ENCODE measurements at places on chromosomes 1 and 21.
A peak's percentile ranks its signal among the peaks of the same experiment; 100 is the strongest.

- H3K4me1 ChIP-seq: peaks cover 7% of the 10 kb centered on the region
- H3K27me3 ChIP-seq: no peaks in the 10 kb centered on the region
- DNase-seq: no peak
- H3K27ac ChIP-seq: no peak overlapping the region
- H3K4me3 ChIP-seq: no peak overlapping the region
Observed at GRCh38 chr1:208525417-208525816, 281.2 kb upstream of the PLXNA2 start.

DNA sequence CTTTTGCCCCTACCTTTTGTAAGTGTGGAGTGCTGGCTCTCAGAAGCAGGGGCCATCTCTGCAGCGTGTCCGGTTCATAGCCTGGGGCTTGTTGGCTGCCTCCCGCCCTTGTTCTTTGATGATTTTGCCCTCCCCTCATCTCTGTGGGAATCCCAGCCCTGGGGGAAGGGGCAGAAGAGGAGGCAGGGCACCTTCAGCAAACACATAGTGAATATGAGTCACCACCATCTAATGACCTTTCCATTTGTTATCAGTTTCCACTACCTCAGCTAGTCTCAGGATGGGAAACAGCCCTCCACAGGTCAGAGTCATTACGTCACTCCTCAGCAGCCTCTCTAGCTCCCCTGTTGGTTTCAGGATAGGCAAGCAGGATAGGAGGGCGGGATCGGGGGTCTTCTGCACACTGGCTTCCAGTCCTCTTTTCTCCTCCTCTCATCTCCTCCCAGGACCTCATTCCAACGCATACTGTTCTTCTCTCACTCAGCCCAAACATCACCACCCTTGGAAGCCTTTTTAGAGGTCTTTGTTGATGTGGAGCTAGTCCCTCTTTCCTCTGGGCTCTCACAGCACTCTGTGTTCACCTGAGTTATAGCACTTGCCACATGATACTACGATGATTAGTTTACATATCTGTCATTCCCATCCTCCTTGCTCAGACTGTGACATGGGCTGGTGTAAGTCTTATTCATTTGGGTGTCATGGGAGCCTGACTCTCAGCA lies 15.8 kb downstream of the GADD45A start:
- H3K27me3 ChIP-seq: no peaks in the 10 kb centered on the region
- no peaks in the 10 kb centered on the region for H3K36me3 ChIP-seq
- H3K4me3 ChIP-seq: no peak overlapping the region
- H3K4me1 ChIP-seq: no peaks in the 10 kb centered on the region
- DNase-seq: peak; percentile 26

DNA sequence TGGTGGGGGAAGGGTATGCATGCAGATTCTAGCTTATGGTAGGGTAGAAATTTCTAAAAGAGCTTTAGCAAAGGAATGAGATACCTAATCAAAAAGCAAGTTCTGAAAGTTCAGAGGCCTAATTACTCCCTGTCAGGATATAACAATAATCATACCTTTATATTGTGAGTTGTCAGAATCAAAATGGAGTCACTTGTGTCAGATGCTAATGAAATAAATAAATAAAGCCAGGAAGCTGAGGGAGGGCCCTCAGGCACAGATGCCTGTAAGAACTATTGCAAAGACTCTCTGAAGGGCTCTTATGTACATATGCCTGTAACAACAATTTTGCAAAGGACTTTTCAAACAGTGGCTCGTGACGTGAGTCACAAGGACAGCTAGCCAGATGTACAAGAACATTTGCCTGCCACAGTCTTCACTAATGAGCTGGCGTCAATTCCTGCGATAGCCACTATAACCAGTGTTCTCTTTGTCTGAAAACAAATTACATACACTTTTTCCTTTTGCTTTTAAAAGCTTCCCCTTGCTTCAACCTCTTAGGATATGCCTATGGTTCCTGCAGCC lies 27.4 kb upstream of the DNASE2B start:
- no peak overlapping the region for H3K4me3 ChIP-seq
- no peak for DNase-seq
- no peaks in the 10 kb centered on the region for H3K27me3 ChIP-seq
- H3K4me1 ChIP-seq: no peaks in the 10 kb centered on the region
- H3K36me3 ChIP-seq: no peaks in the 10 kb centered on the region

- peaks cover 4% of the 10 kb centered on the region for H3K36me3 ChIP-seq
- DNase-seq: no peak
- H3K27ac ChIP-seq: no peak overlapping the region
- no peaks in the 10 kb centered on the region for H3K27me3 ChIP-seq
- peaks cover 11% of the 10 kb centered on the region for H3K4me1 ChIP-seq
Observed at GRCh38 chr1:93640656-93641440, 40.8 kb downstream of the BCAR3 start.

- no peak overlapping the region for H3K4me3 ChIP-seq
- no peaks in the 10 kb centered on the region for H3K36me3 ChIP-seq
- no peak for DNase-seq
- H3K27me3 ChIP-seq: no peaks in the 10 kb centered on the region
- no peak overlapping the region for H3K27ac ChIP-seq
- H3K4me1 ChIP-seq: peaks cover 6% of the 10 kb centered on the region
Observed at GRCh38 chr1:167905671-167906070, 8.3 kb downstream of the ADCY10 start.

DNA sequence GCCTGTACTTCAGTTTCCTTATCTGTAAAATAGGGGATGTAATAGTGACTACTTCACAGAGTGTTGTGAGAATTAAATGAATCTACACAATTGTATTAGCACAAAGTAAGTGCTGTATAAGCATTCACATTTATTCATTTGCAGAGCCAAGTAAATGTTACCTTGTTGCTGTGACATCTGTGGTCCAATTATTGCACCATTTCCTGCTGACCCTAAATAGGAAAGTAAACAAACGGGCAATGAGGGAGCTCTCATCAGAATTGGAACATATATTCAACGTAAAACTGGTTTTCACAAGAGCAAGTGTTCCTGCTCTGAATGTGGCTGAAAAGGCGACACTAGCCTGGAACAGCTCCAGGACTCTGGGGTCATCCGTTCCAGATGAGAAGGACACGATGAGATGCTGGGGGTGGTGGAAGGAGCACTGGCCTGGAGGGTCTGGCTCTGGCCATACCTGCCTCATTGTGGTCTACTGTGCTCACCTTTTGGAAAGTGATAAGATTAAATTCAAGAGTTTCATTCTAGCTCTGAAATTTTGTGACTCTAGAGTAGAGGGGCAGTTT lies 34.5 kb downstream of the PROX1 start:
- no peak overlapping the region for H3K27ac ChIP-seq
- DNase-seq: no peak
- H3K36me3 ChIP-seq: peaks cover 4% of the 10 kb centered on the region
- no peaks in the 10 kb centered on the region for H3K27me3 ChIP-seq
- H3K4me1 ChIP-seq: peaks cover 30% of the 10 kb centered on the region
- H3K4me3 ChIP-seq: no peak overlapping the region

- H3K27ac ChIP-seq: no peak overlapping the region
- no peaks in the 10 kb centered on the region for H3K36me3 ChIP-seq
- DNase-seq: no peak
- H3K27me3 ChIP-seq: no peaks in the 10 kb centered on the region
Observed at GRCh38 chr1:46569116-46569515, 17.7 kb upstream of the KNCN start.

DNA sequence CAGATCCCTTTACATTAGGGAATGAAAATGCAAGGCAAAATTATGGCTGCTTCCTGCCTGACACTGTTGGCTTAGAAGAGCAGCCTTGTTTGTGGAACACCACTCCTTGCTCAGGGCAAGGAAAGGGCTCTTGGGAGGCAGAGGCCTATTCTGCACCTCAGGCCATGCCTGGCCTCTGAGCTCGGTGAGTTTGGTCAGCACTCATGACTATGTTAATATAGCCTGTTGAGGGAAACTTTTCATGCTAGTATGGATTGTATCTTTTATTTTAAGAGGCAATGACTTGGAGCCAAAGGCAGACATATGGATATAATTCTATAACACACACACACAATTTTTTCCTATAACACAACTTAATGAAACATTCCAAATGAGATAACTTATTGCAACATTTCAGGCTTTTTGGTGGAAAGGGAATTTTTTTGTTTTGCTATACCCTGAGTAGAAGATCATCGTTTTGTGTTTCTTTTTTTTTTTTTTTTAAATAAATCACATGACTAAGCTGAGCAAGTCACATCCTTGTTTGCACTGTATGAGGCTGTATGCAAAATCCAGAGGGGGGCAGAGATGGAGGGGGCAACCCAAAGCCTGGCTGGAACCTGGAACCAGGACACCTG lies 5.6 kb upstream of the YRDC start:
- H3K27me3 ChIP-seq: no peaks in the 10 kb centered on the region
- H3K36me3 ChIP-seq: peaks cover 69% of the 10 kb centered on the region
- H3K4me3 ChIP-seq: no peak overlapping the region

- no peak for DNase-seq
Observed at GRCh38 chr1:183791319-183791718, 13.6 kb upstream of the RGL1 start.

DNA sequence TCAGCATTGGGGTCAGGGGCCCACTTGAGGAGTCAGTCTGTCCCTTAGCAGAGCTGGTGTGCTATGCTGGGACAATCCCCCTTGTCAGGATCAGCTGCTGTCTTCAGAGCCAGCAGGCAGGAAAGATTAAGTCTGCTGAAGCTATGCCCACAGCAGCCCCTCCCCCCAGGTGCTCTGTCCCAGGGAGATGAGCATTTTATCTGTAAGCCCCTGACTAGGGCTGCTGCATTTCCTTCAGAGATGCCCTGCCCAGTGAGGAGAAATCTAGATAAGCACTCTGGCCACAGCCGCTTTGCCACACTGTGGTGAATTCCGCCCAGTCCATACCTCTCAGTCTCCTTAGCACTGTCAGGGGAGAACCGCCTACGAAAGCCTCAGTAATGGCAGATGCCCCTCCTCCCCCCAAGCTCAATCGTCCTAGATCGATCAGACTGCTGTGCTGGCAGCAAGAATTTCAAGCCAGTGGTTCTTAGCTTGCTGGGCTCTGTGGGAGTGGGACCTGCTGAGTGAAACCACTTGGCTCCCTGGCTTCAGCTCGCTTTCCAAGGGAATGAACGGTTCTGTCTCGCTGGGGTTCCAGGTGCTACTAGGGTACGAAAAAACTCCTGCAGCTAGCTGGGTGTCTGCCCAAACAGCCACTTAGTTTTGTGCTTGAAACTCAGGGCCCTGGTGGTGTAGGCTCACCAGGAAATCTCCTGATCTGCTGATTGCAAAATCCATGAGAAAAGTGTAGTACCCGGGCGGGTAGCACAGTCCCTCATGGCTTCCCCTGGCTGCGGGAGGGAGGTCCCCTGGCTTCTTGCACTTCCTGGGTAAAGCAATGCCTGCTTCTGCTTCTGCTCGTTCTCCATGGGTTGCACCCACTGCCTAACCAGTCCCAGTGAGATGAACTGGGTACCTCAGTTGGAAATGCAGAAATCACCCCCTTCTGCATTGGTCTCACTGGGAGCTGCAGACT lies 25.1 kb upstream of the TP53BP2 start:
- no peaks in the 10 kb centered on the region for H3K4me1 ChIP-seq
- H3K4me3 ChIP-seq: no peak overlapping the region
- peaks cover 3% of the 10 kb centered on the region for H3K27me3 ChIP-seq
- no peaks in the 10 kb centered on the region for H3K36me3 ChIP-seq
- DNase-seq: no peak
- H3K27ac ChIP-seq: no peak overlapping the region

- DNase-seq: no peak
- peak overlapping the region; percentile 95 for H3K4me3 ChIP-seq
- no peaks in the 10 kb centered on the region for H3K27me3 ChIP-seq
- peak overlapping the region; percentile 17 for H3K27ac ChIP-seq
Observed at GRCh38 chr1:32816676-32817158, 441 bp downstream of the YARS1 start.

DNA sequence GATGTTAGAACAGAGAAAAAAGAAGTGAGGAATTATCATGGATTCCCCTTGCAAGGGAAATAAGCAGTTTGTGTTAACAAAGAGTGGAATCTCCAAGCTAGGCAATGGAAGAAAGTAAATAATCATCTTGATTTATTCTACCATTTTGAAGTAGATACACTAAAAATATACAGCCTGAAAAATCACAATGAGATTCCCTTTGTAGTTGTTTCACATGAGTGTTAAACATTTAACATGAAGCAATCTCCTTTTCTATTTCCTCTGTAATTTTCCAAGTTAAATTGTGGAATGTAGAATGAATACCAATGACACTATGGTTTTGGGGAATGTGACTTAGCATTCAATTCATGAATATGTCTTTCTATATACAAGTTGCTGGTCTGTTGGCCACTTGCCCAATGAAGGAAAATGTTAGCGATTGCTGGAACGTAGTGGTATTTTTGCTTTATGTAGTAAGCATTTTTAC lies 5.7 kb downstream of the TGFB2 start:
- no peak overlapping the region for H3K4me3 ChIP-seq
- no peak overlapping the region for H3K27ac ChIP-seq
- no peak for DNase-seq
- H3K4me1 ChIP-seq: peaks cover 7% of the 10 kb centered on the region
- no peaks in the 10 kb centered on the region for H3K36me3 ChIP-seq
- H3K27me3 ChIP-seq: no peaks in the 10 kb centered on the region

DNA sequence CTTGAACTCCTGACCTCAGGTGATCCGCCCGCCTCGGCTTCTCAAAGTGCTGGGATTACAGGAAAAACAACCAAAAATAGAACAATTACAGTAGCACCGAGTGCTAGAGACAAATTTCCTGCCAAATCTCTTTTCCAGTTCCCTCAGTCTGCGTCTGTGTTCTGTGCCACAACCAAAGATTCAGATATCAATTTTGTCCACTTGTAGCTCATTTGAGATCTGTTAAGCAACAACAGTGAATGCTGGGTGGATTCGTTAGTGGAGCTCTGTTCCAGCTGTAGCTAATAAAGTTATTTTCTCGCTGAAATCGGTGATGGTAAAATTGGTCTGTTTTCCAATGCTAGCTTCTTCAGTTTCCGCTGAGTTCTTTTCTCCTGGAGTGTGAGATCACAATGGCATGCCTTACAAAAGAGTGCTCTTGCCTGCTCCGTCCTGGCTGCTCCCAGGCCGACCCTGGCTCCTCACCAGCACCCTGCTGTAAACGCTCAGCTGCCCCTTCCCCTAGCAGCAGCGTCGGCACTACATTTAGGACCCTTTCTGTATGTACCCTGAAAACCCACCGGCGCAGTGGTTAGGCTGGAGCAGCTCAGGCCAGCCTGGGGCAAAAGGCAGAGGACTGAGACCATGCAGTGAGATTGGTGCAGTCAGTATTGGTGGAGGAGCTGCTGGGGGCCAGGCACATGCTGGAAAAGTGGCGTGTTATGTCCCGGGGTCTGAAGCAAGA lies 395.4 kb downstream of the KIF26B start:
- no peaks in the 10 kb centered on the region for H3K36me3 ChIP-seq
- no peaks in the 10 kb centered on the region for H3K27me3 ChIP-seq
- peaks cover 11% of the 10 kb centered on the region for H3K4me1 ChIP-seq
- peak overlapping the region; percentile 4 for H3K27ac ChIP-seq
- no peak overlapping the region for H3K4me3 ChIP-seq

DNA sequence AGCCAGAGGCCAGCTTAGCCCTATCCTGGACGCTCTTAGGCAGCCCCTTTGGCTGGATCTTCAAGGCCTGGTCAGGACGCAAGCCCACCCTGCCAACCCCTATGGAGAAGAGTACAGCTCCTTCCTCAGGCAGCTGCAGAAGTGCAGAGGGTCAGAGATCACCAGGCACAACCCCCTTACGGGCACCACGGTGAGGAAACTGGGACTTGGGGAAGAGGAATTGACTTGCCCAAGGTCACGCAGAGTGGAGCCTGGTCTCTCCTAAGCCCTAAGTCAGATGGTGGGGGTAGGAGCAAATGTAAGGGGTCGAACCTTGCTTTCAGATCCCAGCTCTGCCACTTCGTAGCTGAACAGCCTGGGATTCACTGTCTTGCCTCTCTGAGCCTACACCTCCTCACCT lies 3.7 kb downstream of the E2F2 start:
- no peaks in the 10 kb centered on the region for H3K27me3 ChIP-seq
- DNase-seq: no peak
- H3K4me3 ChIP-seq: no peak overlapping the region
- H3K4me1 ChIP-seq: peaks cover 31% of the 10 kb centered on the region
- peaks cover 36% of the 10 kb centered on the region for H3K36me3 ChIP-seq
- no peak overlapping the region for H3K27ac ChIP-seq
